ENCODE measurements at places on chromosomes 1 and 21.

DNA sequence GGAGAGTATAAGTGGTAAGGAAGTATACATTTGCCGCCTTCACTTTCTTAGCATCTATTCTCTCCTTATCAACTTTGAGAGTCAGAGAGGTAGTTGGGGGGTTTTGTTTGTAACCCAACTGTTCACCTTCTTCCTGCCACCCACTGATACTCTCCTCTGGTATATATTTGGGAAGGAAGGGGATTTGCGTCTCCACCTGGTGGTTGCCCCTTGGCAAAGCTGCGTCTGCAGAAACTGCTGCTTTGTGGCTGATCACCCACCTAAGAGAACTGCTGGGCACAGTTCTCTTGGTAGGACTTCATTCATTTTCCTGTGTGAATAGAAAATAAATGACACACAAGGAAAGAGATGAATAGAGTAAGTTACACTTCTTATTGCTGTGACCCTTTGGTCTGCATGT lies 87.0 kb downstream of the SYT14 start:
- DNase-seq = no peak

DNA sequence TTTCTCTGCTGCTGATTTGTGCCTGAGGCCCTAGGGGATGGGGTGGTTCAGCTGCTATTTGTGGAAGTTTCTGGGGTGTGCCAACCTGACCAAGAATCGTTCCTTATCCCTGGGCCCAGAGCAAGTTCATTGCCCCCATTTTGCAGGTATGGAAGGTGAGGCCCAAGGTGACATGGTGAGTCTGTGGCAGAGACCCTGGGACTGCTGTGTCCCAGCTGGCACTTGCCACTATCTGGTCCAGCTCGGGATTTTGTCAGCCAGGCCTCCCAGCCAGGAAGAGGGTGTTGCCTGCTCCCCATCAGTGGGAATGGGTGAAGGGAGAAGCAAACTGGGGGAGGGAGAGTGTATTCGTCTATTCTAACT lies 18.9 kb upstream of the LRP8 start:
- DNase-seq = no peak

- no peak for DNase-seq
These were observed 6.4 kb downstream of the ARHGEF19 start for GRCh38 chr1:16205891-16206546.

GRCh38 chr1:173479649-173480048 lies 2.5 kb downstream of the PRDX6 start:
- no peak for DNase-seq

GRCh38 chr1:46224966-46225365 lies 21.8 kb downstream of the LURAP1 start:
- no peak for DNase-seq

DNA sequence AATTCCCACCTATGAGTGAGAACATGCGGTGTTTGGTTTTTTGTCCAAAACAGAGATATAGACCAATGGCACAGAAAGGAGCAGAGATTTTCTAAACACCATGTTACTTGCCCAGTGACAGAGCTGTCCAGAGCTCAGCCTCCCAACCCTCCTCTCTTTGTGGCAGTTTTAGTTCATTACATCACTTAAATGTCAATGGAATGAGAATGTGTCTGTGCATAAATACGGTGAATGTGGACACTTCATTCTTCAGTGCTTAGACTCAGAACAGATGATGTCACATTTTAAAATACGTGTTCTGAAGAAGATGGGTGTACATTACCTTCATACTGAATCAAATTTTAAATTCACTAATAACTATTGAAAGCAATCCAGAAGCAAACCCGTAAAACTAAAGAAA lies 374.9 kb downstream of the DSCAM start:
- no peak for DNase-seq

- no peak for DNase-seq
These were observed 38.5 kb downstream of the PRKAA2 start for GRCh38 chr1:56683569-56683968.
